ENCODE measurements at places on chromosomes 5 and 9.
A peak's percentile ranks its signal among the peaks of the same experiment; 100 is the strongest.

GRCh38 chr5:107418902-107419301, 251.8 kb downstream of the EFNA5 start:
- DNase-seq = no peak

DNA sequence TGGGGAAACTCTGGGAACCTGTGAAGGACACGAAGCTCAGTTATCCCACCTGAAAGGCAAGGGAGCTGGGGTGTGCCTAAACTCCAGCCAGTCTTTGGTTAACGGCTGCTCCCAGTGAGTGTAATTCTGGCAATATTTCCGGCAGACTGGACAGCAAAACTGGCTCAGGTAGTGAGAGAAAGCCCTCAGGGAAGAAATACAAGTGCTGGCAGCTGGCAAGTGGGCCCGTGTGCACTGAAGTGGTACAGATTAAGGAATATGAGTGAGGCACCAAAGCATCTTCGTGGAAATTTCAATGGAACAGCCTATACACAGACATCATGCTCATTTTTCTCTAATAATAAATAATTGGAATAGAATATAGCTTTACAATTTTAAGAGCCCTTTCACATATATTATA, 56.2 kb downstream of the ABHD17B start:
- no peak for DNase-seq

- no peak for DNase-seq
These were observed 483.2 kb upstream of the C9orf72 start for GRCh38 chr9:28056466-28056865.

DNA sequence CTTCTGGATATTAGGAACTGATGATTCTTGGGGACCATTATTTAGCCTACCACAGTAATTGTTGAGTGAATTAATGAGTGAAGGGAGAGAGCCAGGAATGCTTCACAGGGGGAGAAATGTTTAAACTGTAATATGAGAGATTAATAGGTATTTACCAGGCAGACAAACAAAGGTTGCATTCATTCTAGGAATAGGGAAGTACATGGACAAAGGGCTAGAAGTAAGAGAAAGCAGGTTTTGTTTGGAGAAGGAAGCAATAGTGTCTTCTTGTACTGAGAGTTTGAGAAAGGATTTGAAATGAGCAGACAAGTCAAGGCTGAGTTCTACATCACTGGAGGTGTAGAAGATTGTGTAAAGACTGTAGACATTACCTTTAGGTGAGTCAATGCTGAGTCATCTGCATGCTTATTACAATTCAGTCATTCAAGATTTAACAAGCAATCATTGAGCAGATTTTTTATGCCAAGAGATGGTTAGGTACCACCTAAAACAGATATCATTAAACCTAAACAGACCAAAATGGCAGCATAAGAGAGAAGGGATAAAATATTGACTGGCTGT, 8.0 kb downstream of the TAF1L start:
- peak; percentile 42 for DNase-seq

DNA sequence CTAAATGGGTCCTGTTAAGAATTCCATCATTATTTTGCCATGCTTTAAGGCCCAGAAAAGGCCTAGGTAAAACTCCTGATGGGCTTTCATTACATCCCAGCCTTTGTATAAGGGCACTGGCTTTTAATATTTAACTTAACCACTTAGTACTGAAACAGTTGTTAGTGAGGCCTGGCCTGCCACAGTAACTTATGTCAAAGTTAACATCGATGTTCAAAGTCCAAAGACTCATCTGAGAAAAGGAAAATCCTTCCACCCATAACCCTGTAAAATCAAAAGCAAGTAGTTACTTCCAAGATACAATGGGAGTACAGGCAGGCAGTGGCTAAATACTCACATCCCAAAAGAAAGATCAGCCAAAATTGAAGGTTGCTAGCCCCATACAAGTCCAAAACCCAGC, 15.0 kb upstream of the UGT3A1 start:
- DNase-seq = no peak

GRCh38 chr5:43141211-43141610, 20.5 kb downstream of the ZNF131 start:
- no peak for DNase-seq

DNA sequence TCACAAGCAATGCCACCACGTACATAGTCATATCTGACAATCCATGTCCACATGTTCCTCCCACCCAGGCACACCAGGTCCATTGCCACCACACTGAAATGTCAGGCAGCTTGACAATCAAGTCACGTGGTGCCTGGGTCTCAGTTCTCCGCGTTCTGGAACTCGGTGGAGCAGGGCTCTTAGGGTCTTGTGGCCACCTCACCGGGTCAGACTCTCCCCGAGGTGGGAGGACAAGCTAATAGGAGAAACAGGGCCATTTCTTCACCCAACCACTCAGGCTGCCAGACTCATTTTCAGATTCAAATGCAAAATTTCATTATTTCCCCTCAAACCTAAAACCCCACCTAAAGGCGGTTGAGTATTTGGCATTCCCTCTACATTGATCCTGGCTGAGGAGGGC, 200.5 kb upstream of the GAS1 start:
- no peak for DNase-seq

- no peak for DNase-seq
These were observed 48.5 kb upstream of the DAB2 start for GRCh38 chr5:39473156-39473775.

DNA sequence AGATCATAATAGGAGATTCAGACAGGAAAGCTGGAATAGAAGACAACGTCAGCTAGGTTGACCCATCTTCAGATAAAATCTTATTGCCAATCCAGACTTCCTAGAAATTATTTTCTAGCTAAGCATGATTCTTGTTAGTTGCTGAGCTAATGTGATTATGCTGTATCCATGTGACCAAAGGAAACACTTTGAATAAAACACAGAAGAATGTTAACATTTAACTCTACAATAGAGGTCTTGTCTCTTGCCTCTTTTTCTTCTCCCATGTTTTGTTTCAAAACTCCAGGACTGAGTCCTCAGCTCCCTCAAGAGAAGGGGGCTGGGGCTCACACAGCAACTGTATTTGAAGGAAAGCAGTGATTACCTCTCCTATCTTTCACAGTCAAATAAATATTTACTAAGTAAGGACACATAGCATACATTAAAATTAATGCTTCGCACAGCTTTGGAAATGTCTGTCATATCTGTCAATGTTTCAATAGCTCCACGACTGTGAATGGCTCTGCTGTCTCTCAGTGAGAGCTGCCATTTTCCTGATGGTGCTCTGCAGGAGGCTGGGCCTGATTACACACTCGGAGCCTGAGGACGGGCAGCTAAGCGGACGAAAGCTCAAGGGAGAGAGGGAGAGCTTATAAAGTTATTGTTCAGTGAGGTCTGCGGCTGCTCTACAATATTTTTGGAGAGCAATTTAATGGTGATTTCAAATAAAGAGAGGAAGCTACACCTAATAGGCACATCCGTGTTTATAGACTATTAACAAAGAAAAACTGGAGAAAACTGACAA, 64.8 kb upstream of the ZNF462 start:
- DNase-seq = no peak

- peak; percentile 89 for DNase-seq
These were observed 11.8 kb upstream of the CXXC5 start for GRCh38 chr5:139636207-139636792.

Data from DMS53 (cell line).